ENCODE measurements at places on chromosomes 3 and 15.

DNA sequence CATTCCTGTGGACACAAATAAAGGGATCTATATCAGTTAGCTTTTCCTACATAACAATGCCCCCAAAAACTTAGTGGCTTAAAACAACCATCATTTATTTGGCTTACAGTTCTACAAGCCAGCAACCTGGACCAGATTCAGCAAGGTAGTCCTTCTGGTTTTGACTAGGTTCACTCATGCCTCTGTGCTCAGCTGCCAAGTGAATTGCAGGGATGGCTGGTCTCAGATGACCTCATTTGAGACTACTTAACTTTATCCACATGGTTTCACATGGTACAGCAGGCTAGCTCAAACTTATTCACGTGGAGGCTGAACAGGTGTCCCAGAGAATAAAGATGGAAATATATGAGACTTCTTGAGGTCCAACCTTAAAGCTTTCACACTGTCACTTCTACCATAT, 119.3 kb upstream of the BFSP2 start:
- no peak for DNase-seq

DNA sequence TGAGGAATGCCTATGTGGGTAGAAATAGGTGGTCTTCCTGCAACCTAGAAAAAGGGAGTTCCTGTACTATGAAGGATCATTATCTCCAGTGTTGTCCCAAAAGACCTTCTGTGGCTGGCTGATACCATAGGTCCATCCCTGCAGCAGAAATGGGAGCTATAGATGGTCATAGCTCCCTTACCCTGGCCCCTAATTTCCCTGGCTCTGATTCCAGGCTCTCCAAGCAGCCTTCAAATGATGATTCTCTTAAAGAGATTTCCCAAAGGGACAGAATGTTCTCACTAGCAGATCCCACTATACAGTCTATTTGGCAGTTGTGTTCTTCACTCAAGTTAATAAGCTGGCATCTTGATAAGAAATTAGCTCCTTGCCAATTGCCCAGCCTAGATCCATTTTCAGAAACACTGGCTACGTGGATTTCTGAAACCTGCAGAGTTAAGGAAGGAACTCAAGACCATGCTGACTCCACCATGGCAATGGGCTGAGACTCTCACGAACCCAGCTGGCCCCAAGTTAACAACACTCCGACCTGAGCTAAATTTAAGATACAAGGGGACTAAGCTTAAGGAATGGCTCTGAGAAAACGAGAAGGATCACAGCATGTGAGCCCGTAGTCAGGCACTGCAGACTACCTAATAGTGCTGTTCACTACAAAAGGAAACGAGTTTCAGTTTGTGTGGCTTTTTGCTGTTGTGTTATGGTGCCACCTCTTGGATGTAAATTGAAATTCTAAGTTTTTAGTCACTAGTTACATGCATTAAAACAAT, 11.4 kb downstream of the C15orf40 start:
- DNase-seq, result no peak

- DNase-seq, result no peak
These were observed 211.8 kb downstream of the TP63 start for GRCh38 chr3:189842681-189843602.

GRCh38 chr15:73143763-73144155, 91.5 kb downstream of the NEO1 start:
- no peak for DNase-seq

DNA sequence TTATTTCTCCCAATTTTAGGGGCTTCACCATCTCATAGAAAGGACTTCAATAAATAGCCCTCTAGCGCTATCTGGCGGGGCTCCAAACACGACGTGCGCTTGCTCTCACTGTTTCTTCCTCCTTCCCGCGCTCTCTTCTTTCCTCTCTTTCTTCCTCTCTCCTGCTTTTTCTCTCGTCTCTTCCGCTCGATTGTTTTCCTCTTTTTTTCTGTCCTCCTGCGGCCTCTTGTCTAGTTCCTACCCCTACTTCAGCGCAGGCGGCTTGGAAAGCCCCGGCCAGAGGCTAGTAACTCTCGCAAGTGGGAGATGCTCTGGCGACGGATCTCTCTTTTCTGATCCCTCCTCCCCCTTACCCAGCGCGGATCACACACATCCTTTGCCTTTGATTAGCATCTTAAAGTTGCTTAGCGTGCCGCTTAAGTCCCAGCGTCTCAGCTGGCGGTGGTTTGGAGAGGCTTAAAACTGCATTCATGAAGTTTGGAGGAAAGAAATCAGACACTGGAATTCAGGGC, 6.2 kb upstream of the MEIS2 start:
- DNase-seq, result no peak

Measured in fibroblast of skin of left biceps (primary cell).